Amygdala (tissue), 56 donors: ENCODE measurements at places on chromosomes 11 and 22.

- no peak for DNase-seq
Measured at GRCh38 chr11:71545405-71545966, 2.7 kb upstream of the KRTAP5-9 start.

DNA sequence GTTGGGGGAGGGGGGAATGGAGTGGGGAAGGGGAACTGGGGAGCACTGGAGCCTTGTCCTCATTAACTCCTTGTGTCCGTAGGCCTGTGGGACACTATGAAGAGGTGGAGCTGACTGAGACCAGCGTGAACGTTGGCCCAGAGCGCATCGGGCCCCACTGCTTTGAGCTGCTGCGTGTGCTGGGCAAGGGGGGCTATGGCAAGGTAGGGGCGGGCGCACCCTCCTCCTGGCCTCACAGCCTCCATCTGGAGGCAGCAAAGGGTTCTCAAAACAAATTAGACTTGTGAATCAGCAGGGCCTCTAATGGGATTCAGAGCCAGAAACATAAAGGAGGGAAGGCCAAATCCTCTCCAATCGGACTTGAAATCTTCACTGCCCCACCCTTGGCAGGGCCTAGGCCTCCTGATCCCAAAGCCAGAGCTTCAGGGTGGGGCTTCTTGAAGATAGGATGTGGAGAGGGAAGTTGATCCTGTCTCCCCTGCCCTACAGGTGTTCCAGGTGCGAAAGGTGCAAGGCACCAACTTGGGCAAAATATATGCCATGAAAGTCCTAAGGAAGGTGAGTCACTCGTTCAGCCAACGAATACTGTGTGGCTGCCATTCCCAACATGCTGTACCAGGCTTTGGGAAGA is 859 bp downstream of the RPS6KB2 start:
- no peak for DNase-seq

DNA sequence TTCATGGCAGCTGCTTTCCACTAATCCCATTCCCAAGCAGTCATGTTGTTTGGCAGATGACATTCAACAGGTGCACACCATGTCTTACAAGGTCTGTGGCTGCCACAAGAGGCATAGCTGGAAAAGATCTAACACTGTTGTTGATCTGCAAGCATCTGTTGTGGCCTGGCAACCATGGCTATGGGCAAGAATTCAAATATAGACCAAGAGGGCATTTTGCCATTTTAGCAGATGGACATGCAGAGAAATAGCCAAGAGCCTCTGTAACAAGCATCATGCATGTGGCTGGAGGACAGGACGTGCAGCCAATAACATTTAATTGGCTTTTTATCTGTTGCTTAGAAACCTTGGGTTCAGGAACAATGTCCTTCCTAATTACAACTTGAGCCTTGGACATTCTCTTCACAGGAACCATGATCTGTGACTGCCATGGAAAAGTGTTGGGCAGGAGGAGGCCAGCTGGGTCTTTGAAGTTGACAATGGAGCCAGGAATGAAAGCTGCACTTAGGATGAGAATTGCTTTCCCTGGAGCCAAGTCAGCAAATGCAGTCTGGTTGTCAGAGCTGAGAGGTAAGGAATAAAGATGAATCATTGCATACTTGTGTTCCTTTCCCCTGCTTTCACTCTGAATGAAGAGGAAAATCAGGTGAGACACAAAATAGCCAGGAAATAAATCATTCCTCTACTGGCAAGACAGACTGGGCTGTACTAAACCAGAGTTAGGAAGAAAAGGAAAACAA is 113.6 kb upstream of the ANO5 start:
- no peak for DNase-seq

DNA sequence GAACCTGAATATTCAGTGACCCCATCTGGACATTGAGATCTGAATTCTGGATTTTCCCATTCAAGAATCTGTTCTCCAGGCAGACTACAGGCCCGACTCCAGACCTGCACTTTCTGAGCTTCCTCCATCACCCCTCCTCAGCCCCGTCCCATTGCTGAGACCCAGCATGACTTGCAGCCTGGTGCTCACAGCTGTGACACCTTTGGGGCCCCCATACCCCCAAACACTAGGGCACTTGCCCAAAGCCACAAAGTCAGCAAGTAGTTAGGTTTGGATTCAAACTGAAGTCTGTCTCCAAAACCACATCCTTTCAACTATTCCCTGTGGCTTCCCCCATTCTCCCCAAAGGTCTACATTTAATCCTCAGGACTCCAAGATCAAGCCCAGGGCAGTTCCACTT is 128.2 kb upstream of the ZBED5 start:
- DNase-seq = no peak

DNA sequence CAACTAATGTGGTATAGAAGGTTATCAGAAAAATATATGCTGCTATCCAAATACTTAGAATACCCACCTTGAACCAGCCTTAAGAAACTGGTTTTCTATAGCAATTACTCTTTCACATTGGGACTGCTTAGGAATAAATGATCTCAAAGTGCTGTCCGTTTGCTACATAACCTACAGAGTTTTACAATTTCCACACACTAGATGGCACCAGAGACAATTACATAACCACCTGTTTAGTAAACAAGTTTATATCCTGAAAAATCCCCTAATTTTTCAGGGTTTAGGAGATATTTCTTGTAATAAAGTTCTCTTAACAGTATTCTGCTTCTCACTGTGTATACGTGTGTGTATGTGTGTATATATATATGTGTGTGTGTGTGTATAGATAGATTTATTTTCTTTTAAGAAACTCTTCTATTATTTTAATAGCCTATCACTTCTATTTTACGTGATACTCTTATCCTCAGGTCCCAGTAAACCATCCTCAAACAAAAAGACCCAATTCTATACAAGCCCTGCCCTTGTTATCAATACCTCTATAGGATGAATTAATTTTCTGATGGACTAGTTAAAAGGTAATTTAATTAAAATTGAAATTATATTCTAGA is 6.7 kb upstream of the OR5I1 start:
- DNase-seq = no peak
